Chondrocyte (in vitro differentiated cells): ENCODE measurements at places on chromosomes 6 and 20. TPM values are rescaled to one million over a fixed set of nuclear protein-coding genes. Genes with fewer than 3 reads are reported as not detected.

OLIG3 gene
- not detected in 3 replicates for total RNA-seq

PLCB1 gene
- 10.8 to 15.3 TPM (median 11.4 TPM) in 3 replicates for total RNA-seq

ESR1 gene
- not detected in 3 replicates for total RNA-seq

MYBL2 gene
- total RNA-seq = 14.6 to 16.8 TPM (median 15.7 TPM) in 3 replicates

DACT2 gene
- total RNA-seq = 1.4 to 4.6 TPM (median 4.5 TPM) in 3 replicates

SNAI1 gene
- 4.9 to 15.1 TPM (median 6.1 TPM) in 3 replicates for total RNA-seq

PDCD2 gene
- 44.9 to 49.6 TPM (median 48.8 TPM) in 3 replicates for total RNA-seq

PGC gene
- total RNA-seq = not detected in 3 replicates

FAM184A gene
- total RNA-seq = 0.52 to 0.68 TPM (median 0.56 TPM) in 3 replicates

FRMD1 gene
- total RNA-seq = 0.20 to 0.28 TPM in 2 of 3 replicates, not detected in the other

TRIM10 gene
- total RNA-seq = not detected in 3 replicates

ANKRD66 gene
- total RNA-seq = not detected in 3 replicates

LRRC73 gene
- 0.24 to 0.62 TPM (median 0.49 TPM) in 3 replicates for total RNA-seq

MYLK4 gene
- 0.99 to 1.1 TPM (median 1.00 TPM) in 3 replicates for total RNA-seq

FAM50B gene
- 1.0 to 1.8 TPM (median 1.6 TPM) in 3 replicates for total RNA-seq

ABHD16A gene
- total RNA-seq = 27.8 to 33.9 TPM (median 32.3 TPM) in 3 replicates
